ENCODE measurements at places on chromosomes 2 and 18.

- no peak for DNase-seq
Observed at GRCh38 chr2:147663153-147663961, 181.5 kb upstream of the ACVR2A start.

DNA sequence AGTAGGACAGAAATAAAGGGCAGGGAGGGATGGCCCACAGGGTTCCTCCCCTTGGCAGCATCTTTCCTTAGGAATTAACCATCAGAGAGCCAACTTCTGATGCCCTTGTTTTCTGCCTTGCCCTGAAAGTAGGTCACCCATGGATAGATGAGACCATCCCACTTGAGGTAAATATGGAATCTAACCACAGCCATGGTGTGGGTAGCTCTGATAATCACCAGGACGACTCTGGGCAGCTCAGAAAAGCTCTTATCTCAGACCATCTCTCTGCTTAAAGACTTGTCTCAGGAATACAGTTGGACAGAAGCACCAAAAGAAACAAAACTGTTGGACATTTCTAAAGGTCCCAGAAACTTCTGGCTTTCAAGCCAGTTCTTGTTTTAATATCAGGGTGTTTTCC, 101.4 kb upstream of the CELF4 start:
- peak; percentile 71 for DNase-seq

DNA sequence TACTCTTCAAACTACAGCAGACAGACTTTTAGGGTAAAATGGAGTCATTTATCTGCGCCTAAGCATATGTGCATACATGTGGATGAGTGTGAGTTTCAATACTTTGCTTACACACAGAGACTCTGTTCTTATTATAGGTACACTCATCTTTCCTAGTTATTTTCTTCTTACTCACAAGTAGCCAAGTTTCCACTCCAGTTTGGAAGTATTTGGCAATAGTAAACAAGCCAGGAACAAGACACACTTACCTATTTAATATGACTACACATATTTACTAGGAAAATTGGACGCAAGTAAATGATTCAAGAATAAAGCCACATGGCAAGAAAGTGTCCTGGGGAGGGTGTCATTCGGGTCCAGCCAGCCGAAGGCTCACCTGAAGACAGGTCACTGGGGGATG, 414.3 kb downstream of the FBXO15 start:
- no peak for DNase-seq

GRCh38 chr18:52510139-52510538, 170.1 kb downstream of the DCC start:
- no peak for DNase-seq

- DNase-seq: no peak
Observed at GRCh38 chr2:128322715-128323554, 4.3 kb upstream of the HS6ST1 start.

- no peak for DNase-seq
Observed at GRCh38 chr2:31378389-31378788, 36.2 kb downstream of the XDH start.

- DNase-seq: no peak
Observed at GRCh38 chr2:231012463-231012862, 16.5 kb downstream of the SPATA3 start.

- DNase-seq: no peak
Observed at GRCh38 chr2:145495590-145495989, 975.7 kb upstream of the ZEB2 start.

- DNase-seq: no peak
Observed at GRCh38 chr2:18379870-18380269, 180.6 kb downstream of the RDH14 start.

DNA sequence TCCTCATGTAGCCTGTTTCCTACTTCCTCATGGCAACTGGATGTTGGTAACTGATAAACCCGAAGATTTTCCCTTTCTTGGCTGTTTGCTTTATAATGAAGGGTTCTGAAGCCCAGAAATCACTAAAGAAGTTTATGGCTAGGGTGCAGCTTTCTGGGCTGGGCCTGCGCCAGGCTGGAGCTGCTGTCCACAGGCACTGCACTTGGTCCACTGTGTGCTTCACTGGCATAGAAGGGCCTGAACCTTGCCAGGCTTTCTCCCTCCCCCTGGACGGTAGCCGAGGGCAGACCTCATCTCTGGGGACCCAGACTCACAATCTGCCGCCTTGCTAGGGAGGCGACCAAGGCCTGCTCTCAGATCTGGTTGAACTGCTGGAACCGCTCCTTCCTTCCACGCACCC, 133.3 kb upstream of the SPRED2 start:
- DNase-seq: no peak

GRCh38 chr2:173747035-173747434, 218.1 kb downstream of the SP3 start:
- DNase-seq: no peak

- no peak for DNase-seq
Observed at GRCh38 chr2:58313926-58314325, 72.8 kb upstream of the FANCL start.

- peak; percentile 95 for DNase-seq
Observed at GRCh38 chr2:88627856-88628570, 749 bp upstream of the EIF2AK3 start.

DNA sequence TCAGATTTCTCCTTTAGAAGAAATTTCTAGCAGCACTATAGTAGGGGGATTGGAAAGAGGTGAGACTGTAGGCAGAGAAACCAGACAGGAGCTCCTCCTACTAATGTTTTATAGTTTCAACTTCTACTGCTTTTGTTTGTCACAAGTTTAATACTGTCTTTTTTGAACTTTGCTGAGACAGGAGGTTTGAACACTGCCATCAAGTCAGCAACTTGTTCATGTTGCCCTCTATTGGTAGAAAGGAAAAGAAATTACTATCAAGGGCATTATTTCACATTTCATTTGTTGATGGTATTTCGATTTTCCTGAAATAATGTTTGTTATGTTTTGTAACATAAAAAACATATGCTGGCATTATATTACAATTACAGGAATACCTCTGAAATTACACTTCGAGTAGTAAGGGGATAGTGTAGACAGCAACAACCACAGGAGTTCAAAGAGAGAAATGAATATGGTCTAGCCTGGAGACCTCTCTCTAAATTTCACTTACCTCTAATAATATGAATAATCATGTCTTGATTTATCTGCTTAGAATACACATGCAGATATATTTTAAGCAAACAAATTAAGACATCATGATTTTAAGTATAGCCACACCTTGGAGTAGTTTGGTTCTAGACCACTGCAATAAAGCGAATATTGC, 12.4 kb upstream of the CCDC88A start:
- DNase-seq: peak; percentile 76

DNA sequence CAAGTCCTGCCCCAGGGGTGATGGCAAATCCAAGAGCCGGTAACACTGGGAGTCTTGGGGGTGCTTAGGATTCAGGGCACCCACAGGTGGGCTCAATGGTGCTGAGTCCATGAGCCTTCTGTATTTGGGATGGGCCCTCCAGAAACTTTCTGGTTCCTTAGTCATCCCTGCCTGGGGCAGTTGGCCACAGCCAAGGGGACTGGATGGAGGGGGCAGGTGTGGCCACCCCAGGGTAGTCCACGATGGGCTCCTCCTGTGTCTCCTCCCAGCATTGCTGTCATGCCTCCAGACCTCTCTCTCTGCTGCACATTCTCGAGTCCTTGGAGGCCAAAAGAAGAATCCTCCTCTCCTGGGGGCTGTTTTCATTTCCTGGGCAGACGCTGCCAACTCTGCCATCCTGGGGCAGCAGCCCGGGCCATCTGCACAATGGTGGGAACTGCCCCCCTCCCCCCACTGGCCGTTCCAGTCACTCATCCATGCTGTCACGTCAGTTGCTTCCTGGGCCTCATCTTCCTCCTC, 158.0 kb upstream of the TWIST2 start:
- no peak for DNase-seq

DNA sequence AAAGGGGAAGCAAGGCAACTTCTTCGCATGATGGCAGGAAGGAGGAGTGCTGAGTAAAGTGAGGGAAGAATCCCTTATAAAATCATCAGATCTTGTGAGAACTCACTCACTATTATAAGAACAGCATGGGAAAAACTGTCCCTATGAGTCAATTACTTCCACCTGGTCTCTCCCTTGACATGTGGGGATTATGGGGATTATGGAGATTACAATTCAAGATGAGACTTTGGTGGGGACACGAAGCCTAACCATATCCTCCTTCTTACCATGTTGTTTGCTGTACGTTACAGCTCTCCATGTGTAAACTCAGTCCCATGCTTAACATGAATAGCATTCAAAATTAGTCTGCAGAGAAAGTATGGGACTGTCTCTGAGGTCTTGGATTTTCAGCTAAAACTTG, 1096.8 kb upstream of the ACVR2A start:
- DNase-seq: no peak

DNA sequence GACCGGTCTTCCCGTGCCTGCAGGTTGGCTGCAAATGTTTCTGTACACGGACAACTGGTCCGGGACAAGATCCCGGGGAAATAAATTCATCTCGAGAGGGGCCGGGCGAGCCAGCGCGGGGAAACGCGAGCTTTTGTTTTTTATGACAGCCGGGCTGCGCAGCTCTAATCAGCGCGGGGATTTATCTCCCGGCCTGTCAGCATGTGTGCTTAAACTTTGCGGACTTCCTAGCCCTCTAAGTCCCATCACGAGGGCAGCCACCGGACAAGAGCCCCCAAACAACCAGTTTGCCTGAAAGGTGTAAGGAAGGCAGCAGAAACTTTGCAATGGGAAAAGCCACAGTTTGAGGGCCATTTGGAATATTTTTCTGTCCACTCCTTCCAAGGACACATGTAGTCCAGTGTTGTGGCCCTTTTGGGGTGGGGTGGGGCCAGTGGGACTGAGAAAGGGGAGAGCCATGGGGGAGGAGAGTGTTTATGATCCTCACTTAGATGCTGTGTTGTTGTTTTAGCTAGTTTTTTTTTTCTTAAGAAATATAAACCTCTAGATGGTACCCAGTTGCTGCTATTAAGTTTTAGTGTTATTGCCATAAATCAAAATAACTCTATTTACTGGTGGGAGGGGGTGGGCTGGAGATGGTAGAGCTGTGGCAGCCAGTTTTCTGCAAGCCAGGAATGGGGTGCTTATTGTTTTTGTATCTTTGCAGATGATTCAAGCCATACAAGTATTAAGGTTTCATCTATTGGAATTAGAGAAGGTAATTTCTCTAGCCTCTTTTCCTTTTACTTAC, 6.0 kb downstream of the MEIS1 start:
- DNase-seq: no peak

DNA sequence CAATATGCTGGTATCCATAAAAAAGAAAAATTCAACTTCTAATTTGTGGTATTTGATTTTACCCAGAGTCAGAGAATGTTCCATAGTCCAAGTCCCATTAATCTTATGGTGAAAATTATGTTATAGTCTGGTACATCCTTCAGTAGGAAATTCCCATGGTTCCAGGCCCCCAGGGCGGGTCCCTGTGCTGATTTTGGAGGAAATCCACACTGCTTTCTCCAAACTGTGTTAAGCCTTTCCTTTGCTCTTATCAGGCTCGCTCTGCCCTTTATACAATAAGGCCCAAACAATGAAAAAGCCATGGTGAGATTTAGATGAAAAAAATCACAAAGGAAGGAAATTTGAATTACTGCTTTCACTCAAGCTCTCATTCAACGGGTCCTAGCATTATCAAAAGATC, 46.8 kb upstream of the DARS1 start:
- no peak for DNase-seq

DNA sequence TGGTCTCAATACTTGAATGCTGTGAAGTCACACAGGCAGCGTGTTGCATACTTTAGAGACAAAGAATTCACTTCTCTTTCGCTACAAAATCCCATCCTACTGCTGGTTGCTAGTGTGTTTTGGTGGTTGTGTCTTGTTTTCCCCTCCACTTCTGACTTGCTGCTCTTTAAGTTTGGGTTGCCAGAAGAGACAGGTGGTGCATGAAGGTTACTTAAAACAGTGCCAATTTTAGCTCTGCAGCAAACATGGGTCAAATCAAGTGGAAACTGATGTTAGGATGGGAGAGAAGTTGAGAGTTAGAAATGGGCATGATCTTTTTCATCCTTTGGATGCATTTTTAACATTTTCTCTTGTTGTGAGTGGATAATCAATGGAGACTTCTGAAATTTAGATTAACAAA, 136.2 kb upstream of the KCNH7 start:
- DNase-seq: no peak

- no peak for DNase-seq
Observed at GRCh38 chr2:119008108-119008507, 66.1 kb downstream of the MARCO start.

GRCh38 chr2:153770359-153770991, 101.2 kb upstream of the GALNT13 start:
- peak; percentile 30 for DNase-seq

GRCh38 chr18:79573921-79574491, 105.6 kb upstream of the CTDP1 start:
- no peak for DNase-seq

- no peak for DNase-seq
Observed at GRCh38 chr2:109266998-109267854, 138.2 kb downstream of the SH3RF3 start.

GRCh38 chr2:163565192-163565591, 170.6 kb downstream of the FIGN start:
- DNase-seq: no peak

DNA sequence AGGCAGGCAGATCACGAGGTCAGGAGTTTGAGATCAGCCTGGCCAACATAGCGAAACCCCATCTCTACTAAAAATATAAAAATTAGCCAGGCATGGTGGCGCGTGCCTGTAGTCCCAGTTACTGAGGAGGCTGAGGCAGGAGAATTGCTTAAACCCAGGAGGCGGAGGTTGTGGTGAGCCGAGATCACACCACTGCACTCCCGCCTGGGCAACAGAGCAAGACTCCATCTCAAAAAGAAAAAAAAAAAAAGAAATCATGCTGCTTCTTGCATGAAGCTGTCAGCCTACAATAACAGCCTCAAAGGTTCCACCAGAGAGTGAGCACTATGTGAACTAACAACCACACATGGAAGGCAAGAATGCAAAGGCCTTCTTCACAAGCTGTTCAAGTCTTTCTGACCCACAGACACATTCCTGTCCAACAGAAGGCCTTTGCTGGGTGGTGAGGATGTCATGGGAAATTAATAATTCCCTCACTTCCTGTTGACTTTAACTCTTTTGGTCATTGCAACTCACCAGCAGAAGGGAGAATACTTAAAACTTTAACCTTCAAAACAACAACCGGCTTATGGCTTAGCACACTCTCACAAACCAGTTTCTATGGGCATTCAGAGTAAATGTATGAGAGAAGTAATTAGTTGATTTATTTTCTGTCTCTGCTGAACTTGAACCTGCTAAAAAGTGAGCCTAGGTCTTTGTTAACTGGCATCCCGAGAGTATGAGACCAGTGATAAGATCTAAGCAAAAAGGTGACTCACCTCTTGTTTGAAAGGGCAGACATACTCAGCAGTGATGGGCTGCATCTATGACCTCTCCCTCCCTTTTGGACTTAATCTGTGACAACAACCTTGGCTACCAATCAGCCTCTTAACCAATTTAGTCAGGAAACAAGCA, 11.8 kb downstream of the PLEKHM3 start:
- DNase-seq: no peak

All from OCI-M1 (cell line).